Glomerular endothelial cell (primary cell): ENCODE measurements at places on chromosomes 4 and X. TPM values are rescaled to one million over a fixed set of nuclear protein-coding genes. Genes with fewer than 3 reads are reported as not detected.

CXCL3 gene
- total RNA-seq = 4.3 and 21.2 TPM in 2 replicates

SMIM10L2A gene
- total RNA-seq = 1.3 and 1.5 TPM in 2 replicates

PPP2R2C gene
- total RNA-seq = 0.24 and 0.41 TPM in 2 replicates

HGFAC gene
- total RNA-seq = 0.64 TPM in 1 of 2 replicates, not detected in the other

SHROOM4 gene
- total RNA-seq = 39.6 and 48.9 TPM in 2 replicates

LRCH2 gene
- total RNA-seq = 2.7 and 5.5 TPM in 2 replicates

CSAG1 gene
- not detected in 2 replicates for total RNA-seq

DGKK gene
- not detected in 2 replicates for total RNA-seq

SUPT20HL1 gene
- not detected in 2 replicates for total RNA-seq

DRD5 gene
- not detected in 2 replicates for total RNA-seq

SYTL5 gene
- 0.06 TPM in 1 of 2 replicates, not detected in the other for total RNA-seq
